ENCODE measurements at places on chromosomes 7 and 10.

DNA sequence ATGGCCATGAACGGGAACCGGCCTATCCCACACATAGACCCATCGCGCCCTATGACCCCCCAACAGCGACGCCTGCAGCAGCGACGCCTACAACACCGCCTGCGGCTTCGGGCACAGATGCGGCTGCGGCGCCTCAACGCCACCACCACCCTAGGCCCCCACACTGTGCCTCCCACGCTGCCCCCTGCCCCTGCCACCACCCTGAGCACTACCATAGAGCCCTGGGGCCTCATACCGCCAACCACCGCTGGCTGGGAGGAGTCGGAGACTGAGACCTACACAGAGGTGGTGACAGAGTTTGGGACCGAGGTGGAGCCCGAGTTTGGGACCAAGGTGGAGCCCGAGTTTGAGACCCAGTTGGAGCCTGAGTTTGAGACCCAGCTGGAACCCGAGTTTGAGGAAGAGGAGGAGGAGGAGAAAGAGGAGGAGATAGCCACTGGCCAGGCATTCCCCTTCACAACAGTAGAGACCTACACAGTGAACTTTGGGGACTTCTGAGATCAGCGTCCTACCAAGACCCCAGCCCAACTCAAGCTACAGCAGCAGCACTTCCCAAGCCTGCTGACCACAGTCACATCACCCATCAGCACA is 9.5 kb downstream of the POLD2 start:
- no peak for DNase-seq

- no peak for DNase-seq
Observed at GRCh38 chr7:132516042-132516840, 60.0 kb downstream of the PLXNA4 start.

GRCh38 chr7:28121496-28121895 is 59.1 kb downstream of the JAZF1 start:
- no peak for DNase-seq

GRCh38 chr7:152762056-152762455 is 2.5 kb downstream of the ACTR3B start:
- no peak for DNase-seq

DNA sequence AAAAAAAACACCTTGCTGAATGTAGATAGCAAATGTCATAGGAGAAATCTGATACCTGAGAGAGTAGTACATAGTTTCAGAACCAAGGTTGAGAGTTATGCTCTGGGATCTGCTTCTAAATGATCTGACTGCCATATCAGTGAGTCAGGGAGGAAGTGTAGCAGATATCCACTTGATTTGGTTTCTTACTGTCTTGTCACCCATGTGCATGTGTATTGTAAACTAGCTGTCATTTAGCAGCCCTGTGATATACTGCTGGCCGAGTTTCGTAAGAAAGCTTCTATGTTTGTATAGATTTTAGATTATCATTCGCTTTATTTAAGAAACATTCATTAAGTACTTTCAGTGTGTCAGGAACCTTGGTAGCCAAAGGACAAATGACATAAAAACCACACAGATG is 42.0 kb downstream of the SP4 start:
- DNase-seq: no peak

DNA sequence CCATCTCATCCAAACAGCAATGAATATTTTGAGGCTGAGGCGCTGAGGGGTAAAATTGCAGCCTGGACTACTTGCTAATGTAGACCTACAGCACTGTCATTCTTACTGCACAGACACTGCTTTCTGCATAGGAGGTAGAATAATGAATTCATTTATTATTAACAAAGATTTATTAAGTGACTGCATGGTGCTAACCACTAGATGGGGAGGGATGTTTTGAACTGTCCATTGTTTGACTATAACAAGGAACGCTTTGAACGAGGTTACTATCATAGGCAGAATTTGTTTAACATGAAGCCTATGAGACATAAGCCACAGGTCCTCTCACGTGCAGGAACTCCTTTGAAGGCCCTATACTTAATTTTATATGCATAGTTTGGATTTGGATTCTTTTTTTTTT is 143.8 kb downstream of the CFTR start:
- no peak for DNase-seq

GRCh38 chr10:61758433-61758832 is 95.7 kb downstream of the CABCOCO1 start:
- no peak for DNase-seq

GRCh38 chr7:13778967-13779366 is 210.5 kb downstream of the ETV1 start:
- DNase-seq: no peak

DNA sequence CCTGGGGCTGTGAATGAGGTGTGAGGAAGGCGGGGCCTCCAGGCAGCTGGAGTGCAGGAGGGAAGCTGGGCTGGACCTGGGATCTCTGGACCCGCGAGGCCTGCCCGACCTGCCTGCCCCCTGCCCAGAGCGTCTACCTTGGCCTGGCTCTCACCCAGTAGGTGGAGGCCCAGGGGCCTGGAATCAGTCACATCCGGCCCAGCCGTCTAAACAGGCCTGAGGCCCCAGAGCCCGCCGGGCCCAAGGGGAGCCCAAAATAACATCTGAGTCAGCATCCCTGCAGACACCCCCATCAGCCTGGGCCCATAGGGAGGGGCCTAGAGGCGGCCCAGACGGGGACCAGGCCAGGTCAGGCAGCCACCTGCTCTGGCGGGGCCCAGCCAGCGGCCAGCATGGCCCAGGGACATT is 15.1 kb upstream of the ELN start:
- DNase-seq: no peak

DNA sequence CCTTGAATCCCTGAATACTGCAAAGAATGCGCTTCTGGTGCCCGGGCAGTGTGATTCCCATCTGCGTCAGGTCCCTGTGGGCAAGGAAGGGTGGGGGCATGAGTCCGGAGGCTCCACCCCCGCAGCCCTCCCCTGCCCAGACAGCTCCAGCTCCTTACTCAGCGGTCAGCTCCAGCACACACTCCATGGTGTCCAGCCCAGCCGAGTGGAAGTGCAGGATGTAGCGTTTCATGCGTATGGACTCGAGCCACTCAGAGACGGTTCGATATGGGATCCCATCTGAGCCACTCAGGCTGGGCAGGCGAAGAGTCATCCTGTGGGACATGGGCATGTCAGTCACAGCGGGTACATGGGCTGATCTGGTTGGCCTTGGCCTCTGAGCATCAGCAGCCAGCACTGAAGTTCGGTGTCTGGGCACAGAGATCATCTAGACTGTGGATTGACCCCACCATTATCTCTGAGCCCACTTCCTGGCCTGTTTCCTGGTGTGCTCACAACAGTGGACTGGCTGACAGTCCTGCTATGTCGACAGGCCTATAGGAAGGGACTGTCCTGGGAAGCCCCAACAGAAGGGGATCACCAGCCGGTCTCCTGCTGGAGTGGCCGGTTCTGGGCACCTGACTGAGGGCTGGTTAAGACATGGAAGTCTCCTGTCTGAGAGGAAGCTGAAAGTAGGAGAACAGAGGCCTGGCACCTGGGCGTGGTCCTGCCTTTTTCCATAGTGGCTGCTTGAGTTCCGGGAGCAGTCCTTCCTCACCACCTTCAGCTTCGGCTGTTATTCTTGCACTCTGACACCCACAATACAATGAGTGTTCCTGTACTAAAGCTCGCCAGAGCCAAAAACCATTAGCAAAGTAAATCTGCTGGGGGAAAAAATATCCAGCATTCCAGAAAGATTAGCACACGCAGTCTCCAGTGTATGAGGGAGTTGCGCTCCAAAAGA is 10.6 kb downstream of the ZYX start:
- no peak for DNase-seq

DNA sequence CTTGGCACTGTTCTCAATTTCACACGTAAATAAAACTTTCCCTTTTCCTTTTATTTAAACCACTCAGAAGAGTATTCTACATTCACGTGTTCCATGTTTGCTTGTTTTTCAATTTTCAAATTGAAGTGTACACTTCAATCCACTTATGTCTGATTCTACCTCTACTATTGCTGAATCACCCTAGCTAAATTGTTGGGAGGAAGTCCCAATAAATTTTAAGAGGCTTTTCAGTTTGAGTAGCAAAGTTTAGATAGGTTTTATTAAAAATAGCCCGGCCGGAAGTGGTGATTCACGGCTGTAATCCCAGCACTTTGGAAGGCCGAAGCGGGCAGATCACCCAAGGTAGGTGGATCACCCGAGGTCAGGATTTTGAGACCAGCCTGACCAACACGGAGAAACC is 1414.7 kb upstream of the CELF2 start:
- DNase-seq: no peak

DNA sequence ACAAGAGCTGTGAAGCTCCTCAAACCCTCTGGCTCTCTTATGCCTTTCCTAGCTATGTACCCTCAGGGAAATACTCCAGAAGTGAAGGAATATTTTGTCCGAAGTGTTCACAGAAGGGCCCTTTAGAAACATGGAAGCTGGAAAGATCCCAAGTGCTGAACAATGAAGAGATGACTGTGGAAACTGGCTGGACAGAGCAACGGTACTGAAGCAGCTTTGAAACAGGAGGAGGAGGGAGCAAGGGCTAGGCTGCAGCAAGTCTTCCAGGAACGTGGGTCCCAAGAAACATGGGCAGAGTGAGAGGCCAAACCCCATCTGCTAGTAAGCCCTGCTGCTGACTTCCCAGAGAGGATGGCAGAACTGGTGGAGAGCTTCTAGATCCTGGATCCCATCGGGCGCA is 3.0 kb upstream of the PSAP start:
- DNase-seq: no peak

- DNase-seq: no peak
Observed at GRCh38 chr10:105017691-105018090, 376.6 kb downstream of the SORCS3 start.

DNA sequence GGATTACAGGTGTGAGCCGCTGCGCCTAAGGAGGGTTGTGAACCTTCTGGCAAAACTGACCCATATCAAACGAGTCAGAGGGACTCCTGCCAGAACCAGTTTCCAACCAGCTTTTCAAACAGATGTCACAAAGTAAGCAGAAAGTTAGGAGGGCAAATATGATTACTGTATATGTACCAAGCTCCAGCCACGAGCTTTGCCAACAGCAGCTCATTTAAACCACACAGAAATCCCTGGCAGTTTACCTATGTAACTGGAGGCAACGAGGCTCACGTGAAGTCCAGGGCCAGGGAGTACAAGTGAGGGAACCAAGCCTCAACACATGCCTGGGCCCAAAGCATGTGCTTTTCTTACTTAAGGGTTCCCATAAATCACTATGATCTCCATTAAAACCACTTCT is 12.5 kb upstream of the DAGLB start:
- DNase-seq: no peak

GRCh38 chr10:19209319-19209718 is 160.7 kb downstream of the MALRD1 start:
- DNase-seq: no peak

- DNase-seq: no peak
Observed at GRCh38 chr7:105567024-105567423, 14.3 kb downstream of the EFCAB10 start.

- no peak for DNase-seq
Observed at GRCh38 chr10:112249722-112250121, 33.5 kb upstream of the TECTB start.

DNA sequence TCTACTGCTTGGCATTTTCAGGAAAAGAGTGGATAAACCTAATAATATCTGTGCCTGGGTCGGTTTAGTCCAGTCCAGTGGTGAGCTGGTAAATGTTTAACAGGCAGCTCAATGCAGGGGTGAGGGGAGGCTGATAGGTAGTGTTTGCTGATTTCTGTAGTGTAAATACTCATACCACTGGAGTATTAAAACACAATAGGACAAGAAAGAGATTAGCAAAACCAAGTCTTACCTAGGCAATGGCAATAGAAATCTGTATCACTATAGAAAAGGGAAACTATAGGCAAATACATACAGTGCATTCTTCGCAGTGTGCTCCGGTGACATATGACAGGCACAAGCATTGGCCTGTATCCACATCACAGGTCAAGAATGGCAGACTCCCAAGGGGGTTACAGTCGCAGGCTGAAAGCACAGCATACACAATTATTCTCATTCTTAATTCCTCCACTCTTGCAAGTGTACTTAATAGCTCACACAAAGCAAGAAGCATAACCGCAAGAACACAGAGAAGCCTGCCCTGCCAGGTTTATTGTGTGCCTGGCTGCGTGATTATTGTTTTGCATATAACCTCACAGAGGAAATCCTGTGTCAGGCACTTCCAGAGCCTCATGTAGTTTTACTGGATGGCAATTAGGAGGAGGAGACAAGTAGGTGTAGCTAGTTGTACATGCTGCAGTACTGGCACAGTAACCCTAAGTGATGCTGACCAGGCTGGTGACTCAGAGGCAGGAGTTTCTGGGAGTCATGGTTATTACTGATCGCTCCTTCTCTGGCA is 35.0 kb downstream of the LAMB4 start:
- no peak for DNase-seq

GRCh38 chr7:69878015-69878414 is 279.7 kb downstream of the AUTS2 start:
- DNase-seq: no peak

DNA sequence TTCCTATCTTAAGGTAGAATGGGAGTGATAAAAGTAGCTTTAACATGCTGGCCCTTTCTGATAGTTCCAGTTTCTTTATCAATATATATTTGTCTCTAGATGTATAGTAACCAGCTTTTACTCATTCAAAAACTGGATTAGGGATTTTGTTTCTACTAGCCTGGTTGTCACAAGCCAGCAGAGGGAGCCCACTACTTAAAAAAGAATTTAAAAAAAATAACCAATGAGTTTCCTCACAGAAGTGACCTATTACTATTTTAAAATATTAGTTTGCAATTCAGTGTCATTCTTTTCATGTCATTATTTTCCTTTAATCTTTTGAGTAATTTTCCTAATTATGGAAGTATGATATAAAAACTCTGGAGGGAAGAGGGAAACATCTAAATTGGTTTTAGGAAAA is 142.1 kb downstream of the PHTF2 start:
- DNase-seq: no peak

DNA sequence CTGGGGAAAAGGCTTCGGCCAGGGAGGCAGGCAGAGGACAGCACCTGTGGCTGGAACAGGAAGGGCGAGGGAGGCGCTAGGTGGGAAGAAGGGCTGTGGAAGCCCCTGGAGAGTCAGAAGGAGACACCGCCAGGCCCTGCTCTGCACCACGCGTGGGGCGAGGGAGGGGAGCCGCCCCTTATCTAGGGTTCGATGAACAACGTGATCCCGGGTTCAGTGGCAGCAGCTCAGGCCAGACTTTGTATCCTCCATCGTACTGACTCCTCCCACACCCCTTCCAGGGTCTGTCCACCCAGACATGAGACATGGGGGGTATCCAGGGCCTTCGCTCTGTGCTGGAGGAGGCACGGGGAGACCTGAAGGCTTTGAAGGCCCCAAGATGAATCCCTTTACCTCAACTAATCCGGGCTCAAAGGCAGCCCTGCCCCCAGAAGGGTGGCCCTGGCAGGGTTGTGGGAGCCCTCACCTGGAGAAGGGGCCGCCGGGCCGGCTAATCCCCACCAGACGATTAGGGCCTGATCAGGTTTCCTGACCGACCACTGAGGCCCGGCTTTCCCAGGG is 110.8 kb downstream of the PDGFA start:
- DNase-seq: no peak

- DNase-seq: no peak
Observed at GRCh38 chr10:86349940-86350630, 16.5 kb downstream of the GRID1 start.

GRCh38 chr10:91198781-91199180 is 21.7 kb upstream of the PCGF5 start:
- DNase-seq: no peak

- DNase-seq: no peak
Observed at GRCh38 chr7:101422356-101423195, 59.9 kb downstream of the COL26A1 start.

GRCh38 chr10:18104223-18104872 is 35.9 kb upstream of the CACNB2 start:
- DNase-seq: peak; percentile 25

- no peak for DNase-seq
Observed at GRCh38 chr10:30171601-30172000, 112.2 kb upstream of the JCAD start.

- no peak for DNase-seq
Observed at GRCh38 chr7:30048582-30048981, 20.4 kb downstream of the PLEKHA8 start.

Measured in activated T-cell treated with anti-CD3 and anti-CD28 coated beads for 48 hours (primary cell).